ENCODE measurements at places on chromosomes 3 and 15.

DNA sequence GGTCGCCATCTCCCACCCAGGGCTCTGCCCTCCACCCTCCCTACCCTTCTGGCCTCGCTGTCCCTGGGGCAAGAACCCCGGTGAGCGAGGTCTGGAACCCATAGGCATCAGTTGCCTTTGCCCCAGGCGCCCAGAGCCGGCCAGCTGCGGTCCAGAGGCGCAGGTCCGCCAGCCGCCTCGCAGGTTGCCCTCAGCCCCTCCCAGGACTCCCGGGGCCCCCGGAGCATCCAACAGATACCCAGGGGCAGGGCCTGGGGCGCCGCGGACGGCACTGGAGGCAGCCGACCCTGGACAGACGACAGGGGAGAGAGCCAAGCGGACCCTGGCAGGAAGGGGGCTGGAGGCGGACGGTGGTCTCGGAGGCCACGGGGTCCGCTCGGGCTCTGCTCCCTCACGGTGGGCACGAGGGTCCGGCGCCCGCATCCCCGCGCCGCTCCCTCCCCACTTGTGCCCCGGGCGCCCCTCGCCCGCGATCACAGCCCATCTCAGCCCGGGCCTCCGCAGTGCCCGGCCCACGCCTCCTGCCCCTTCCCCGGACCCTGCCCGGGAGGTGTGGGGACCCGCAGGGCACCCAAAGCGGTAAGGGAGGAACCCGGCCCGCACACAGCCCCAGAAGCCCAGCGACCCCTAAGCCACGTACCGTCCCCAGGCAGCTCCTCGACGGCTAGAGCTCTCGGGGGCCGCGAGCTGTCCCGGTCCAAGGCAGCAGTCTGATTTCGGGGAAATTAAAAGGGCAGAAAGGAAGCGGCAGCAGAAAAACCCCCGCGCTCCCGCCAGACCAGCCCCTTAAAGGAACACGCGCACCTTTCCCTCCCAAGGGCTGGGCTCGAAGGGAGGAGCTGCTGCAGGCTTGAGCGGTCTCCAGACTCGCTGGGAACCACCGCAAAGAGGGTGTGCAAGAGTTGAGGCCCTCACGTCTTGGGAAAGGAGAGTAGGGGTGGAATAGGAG lies at the start of gene HAPLN3:
TSS of gene HAPLN3 (minus strand) at position 726 of the 949 bp plus-strand sequence. CDS start 8,246 bp downstream, outside the sequence.
- DNase-seq, result no peak

GRCh38 chr3:69510481-69511030 lies 124.7 kb upstream of the FRMD4B start:
- peak; percentile 21 for DNase-seq

DNA sequence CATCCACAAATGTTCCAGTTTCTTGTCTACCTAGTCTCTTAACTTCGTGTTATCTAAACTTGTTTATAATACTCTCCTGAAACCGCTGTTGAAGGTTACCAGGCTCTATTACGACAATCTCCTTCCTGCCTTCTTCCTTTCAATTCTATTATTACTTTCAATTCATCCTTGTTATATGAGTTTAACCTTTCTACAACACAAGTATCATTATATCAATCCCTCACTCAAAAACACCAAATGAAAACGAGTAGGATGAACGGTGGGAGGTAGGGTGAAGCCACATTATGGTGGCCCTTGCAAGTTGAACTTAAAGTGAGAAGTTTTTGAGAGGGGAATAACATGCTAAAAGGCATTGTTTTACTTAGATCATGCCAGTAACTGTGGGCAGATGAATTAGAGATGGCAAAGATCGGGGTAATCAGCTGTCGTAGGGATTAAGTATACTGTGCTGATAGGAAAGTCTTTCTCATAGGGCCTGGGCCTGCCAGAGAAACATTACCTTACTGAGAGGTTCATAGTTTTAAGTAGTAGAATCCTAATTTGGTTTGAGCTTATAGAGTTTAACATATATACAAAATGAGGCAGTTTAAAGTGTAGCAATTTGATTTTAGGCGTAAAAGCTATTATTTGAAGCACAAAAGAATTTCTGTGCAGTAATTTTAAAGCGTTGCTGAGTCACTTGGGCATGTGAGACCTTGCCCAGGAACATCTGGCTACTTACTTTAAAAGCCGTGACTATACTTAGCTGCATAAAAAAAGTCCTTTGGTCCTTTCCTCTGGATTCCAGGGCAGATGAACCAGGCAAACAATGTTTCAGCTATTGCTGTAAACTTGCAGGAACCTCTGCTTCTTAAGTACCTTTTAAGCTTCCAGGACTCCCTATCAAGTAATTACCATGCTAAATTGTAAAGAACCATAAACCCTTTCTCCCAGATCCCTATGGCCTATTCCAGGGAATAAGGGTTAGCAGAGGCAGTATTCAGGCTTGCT lies 3.3 kb upstream of the CEP97 start:
- DNase-seq, result no peak

DNA sequence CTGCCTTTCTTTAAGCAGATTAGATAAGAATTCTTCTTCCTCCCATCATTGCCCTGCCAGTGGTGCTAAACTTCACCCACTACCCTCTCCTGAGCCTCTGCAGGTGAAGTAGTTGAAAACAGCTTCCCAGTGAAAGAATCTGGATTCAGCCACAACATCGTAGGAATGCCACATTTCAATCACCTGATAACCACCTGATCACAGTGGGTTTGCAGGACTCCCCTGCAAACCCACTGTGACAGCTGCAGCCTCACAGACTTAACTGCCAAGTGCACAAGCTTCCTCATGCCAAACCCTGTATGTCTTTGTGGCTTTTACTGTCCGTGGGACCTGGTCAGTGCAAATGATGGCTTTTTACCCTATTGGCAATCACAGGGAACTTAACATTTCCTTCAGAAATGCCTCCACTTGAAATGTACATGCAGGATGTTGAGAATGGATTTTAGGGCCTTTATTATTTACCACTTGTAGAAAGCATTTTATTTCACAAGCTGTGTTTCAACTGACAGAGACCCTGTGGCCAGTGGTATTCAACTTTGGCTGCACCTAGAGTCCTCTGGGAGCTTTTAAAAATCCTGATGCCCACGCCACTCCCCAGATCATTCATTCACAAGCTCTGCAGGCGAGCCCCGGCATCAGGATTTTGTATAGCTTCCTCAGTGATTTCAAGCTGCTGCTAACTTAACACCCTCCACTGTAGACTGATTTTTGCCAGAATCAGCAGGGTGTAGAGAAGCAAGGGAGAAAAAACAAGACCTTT lies 49.1 kb downstream of the OXNAD1 start:
- no peak for DNase-seq

DNA sequence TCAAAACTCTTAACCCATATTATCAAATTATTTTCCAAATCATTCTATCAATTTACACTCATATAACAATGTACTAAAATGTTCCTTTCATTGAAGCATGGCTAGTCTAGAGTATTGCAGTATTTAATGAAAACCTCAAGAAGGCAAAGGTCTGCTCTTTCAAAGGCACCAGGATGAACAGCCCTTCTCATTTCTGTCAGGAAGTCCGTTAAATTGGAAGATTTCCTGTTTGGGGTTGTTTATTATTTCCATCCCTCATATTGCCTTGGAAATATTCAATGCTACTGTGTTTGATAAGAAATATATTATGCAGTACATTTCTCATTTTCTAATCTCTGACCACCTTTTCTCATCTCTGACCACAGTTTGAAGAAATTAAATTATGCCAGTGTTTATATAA lies 25.1 kb downstream of the ACKR4 start:
- DNase-seq, result peak; percentile 56

GRCh38 chr3:71258116-71258515 lies 325.4 kb downstream of the FOXP1 start:
- peak; percentile 43 for DNase-seq

DNA sequence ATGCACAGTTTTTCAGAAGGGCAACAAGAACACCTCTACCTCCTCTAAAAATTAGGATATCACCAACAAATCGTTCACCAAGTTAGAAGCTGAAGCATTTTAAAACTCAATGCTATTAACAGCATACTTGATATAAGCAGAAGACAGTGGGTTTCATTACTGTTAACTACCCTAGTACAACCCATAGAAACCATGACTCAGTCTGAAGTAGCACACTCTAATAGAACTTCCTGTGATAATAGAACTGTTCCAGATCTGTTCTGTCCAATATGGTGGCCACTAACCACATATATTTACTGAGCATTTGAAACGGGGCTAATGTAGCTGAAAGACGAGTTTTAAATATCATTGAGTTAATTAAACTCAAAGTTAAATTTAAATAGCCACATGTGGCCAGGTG lies 1075.6 kb downstream of the FHIT start:
- no peak for DNase-seq
